ENCODE measurements at places on chromosomes 4 and X. TPM values are rescaled to one million over a fixed set of nuclear protein-coding genes. Genes with fewer than 3 reads are reported as not detected.

DNA sequence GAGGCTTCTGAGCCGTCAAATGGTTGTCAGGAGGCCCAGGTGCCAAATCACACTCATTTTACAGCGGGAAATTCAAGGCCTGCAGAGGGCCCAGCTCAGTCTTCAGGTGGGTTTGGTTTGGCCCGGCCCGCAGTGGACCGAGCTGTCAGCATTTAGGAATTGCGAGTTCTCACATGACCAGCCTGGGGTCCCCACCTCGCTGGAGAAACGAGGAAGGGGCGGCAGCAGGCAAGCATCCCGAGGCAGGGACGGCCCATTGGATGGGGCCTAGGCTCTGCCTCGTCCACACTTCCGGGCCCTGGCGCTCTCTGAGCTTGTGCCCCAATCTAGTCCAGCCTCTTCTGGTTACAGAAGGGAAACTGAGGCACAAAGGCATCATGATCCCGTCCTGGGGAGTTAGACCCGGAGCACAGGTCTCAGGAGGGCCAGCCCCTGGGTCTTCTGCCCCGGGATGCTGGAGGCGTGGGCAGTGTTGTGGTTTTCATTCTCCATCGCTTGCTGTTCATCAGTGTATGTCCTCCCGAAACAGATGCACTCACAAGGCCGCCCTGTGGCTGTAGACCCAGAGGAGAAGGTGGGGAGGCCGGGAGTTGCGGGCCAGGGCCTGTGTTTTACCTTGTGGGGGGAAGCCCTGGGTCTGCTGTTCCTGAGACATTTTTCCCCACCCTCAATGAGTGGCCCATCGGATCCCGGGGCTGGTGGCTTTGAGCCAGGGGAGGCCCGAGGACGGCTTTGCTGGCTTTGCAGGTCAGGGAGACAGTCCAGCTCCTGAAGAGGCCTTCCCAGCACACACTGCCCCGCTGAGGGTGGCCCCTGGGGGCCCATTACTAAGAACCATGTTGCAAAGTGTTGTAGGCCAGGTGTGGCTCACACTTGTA lies 8.9 kb downstream of the PSAPL1 start:
- DNase-seq, result no peak

DNA sequence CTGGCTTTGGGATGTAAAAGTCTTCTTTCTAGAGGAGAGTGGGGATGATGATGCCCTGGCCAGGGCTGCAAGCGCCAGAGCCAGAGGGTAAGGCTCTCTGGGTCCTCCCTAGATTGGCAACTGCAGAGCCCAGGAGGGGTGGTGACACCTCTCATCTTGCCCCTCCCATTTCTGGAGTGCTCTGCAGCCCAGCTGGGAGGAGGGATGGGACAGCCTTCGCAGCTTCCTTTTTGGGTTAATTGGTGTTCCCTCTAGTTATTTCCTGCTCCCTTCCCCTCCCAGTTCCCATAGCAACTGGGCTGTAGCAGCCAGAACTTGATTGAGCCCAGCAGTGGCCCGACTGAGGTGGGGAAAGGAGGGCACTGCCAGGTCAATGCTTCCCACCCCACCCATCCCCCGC lies 19.2 kb downstream of the NALF2 start:
- no peak for DNase-seq

DNA sequence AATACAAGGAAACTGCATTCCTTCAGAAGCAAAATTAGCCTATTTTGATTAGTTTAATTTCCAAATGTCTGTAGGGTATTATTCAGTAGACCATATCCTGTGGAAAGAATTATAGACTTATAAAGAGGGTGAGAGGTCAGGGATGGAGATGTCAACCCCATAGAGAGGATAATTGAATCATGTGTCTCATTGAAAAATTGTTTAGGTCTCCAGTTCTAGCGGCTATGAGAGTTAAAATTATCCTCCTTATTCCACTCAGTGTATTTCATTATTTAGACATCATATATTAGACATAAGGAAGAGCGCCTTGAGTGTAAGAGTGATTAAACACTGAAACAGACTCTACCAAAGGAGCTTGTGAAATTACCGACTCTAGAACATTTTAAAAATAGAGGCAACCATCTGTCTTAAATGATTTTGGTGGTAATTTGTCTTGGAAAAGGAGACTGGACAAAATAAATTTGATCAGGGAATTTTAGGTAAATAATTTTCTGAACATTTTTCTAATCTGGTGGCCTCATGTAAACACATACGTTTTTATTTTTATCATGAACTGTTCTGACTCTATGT lies 654.4 kb upstream of the TENM3 start:
- DNase-seq, result no peak

DNA sequence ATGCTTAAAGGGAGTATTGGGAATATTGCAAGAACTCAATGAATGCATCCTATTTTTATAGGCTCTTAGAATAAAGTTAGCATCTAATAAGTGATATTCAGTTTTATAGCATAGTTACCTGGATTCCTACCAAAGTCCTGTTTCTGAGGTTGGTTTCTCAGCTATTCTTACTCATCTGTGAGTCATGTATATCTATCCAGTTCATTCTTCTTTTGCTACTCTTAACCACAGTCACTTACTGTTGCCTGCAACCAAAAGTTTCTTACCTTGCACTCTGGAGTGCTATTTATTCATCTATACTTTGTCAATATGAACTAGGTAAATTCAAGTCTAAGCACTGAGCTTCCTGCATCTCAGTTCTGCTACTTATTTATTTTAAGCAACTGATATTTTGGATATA lies 322.5 kb downstream of the HS3ST1 start:
- DNase-seq, result peak; percentile 82

GRCh38 chrX:120726294-120726693 lies 96.4 kb upstream of the C1GALT1C1 start:
- no peak for DNase-seq

GRCh38 chrX:2907295-2907694 lies 21.8 kb downstream of the ARSD start:
- DNase-seq, result no peak

DNA sequence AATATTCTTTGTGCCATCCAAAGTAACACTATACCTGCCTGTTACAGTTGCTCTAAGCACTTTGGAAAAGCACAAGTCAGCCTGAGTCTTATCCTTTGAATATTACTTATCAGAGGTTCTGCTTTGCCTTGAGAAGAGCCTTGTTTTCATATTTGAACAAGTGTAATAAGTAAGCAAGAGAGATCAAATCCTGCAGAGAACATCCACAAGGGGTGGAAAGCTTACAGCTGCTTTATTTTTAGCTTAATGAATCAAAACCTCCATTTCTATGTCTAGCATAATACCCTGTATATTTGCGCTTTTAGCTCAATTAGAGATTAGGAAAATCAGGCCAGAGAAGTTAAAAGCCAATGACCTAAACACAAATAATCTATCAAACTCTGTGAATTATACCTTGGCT lies 139.8 kb downstream of the CDS1 start:
- DNase-seq, result no peak

DNA sequence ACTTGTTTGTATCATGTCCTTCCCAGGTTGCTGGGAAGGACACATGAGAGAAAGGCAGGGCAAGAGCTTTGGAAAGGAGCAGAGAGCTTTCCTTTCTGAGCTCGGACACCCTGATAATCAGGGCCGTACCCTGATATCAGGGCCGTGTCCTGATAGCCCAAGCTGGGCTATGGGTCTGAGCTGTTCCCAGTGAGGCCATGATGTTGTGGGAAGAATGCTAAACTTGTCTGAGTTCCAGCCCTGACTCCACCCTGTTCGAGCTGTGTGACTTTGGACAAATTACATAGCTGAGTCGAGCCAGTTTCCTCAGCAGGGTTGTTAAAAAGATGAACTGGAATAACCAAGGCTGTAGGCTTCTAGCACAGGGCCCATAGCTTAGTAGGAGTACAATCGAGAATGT lies 3.3 kb upstream of the CXCR3 start:
- DNase-seq, result no peak

DNA sequence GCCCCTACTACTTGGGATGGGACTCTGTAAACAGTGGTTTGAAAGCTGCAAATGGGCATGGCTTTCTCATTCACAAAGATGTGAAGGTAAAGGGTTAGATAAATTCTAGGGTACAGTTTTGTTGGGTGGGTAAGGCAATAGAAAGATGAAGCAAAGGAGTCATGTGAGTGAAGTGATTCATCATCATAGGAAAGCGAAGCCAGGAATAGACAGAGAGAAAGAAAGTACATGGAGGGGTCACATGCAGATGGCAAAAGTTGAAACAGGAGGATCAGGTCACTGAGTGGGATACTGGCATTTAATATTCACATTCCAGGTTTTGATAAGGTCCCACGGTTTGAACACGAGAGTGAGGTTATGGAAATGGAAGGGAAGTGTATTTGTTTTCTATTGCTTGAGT lies 8.2 kb upstream of the ABCG2 start:
- no peak for DNase-seq

DNA sequence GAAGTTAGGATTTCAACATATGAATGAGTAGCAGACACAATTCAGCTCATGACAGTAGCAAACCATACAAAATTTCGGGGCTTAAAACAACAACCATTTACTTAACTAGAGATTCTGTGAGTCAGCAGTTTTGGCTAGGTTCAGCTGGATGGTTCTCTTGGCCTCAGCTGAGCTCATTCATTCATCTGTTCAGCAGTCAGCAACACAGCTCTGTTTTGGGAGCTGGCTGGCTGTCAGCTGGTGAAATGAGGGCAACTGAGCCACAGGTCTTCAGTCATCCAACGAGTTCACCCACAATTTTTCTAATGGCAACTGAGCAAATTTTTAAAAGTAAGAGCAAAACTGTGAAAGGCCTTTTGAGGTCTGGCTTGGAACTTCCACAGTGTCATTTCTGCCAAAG lies 2005.1 kb upstream of the AGA start:
- no peak for DNase-seq

GRCh38 chr4:72679666-72680065 lies 110.6 kb upstream of the ADAMTS3 start:
- no peak for DNase-seq

- DNase-seq, result no peak
Measured at GRCh38 chr4:8919651-8920288, 48.1 kb upstream of the HMX1 start.

GRCh38 chr4:48761286-48761685 lies 18.8 kb downstream of the FRYL start:
- DNase-seq, result no peak

DNA sequence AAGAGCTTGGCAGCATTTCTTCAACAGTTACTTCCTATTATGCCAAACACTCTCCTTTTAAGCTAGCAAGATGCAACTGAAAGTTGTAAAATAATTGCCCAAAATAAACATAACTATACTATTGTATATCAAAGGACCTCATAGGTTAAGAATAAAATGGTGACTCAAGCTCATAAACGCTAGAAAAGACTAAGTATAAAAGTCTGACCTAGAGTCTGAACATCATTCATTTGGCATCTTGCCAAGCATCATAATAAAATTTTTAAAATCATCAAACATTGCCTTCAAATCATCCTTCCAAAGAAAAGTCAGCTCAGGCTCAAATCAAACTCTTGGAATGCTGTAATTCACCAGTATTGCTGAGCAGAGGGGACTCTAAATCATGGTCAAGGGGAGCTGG lies 281.2 kb downstream of the QDPR start:
- DNase-seq, result no peak

DNA sequence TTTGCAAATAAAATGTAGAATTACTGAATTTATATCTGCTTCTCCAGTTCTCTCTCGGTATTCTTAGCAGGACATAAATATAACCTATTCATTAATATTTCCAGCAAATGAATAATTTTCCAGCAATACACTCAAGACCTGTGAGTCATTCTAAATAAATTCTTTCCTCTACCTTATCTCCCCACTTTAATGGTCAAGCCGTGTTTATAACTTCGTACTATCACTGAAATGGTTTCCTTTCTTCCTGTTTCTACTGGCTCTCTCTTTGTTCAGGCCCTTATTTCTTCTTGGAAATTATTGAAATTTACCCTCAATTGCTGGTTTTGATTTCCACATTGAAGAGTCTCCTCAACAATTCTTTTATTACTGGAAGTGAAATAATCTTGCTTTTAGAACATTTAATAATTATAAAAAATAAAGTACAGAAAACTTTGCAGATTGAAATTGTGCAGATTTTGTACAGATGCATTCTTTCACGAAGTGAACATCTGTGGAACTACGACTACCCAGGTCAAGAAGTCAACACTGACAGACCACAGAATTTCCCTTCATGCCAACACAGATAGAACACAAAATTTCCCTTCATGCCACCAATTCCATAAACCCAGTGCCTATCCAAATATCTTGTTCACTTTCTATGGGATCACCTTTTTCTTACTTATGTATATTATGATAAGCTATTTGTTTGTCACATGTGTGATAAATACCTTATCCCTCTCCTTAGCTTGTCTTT lies 205.7 kb downstream of the FAT4 start:
- peak; percentile 47 for DNase-seq

DNA sequence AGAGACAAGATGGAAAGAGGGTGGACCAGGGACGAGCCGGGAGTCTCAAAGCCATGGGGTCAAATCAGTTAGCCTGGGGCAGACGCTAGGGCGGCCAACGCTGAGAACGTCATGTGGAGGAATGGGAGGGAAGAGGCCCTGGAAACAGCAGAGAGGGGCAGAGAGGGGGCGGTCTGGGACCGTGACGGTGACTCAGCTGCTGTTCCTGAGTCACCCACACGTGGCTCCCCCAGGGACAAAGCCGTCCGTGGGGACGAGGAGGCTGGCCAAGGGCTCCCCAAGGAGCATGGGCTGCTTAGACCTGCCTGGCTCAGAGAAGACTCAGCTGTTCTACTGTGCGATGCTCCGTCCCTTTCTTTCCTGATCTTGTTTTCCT lies 108.4 kb upstream of the LRPAP1 start:
- DNase-seq, result no peak

SCLT1 gene
- 5.3 TPM for total RNA-seq

SHROOM2 gene
- 2.4 TPM for total RNA-seq

UBL4A gene
- 59.2 TPM for total RNA-seq

CENPI gene
- total RNA-seq, result 1.6 TPM

SHROOM4 gene
- 0.51 TPM for total RNA-seq

IL21 gene
- total RNA-seq, result not detected

MAGEA1 gene
- total RNA-seq, result not detected

CCNQ gene
- total RNA-seq, result 53.4 TPM

SULT1B1 gene
- total RNA-seq, result 0.13 TPM

MAML3 gene
- total RNA-seq, result 0.79 TPM

Measured in bronchial epithelial cell (primary cell).